Kidney epithelial cell (primary cell): ENCODE measurements at places on chromosomes 2 and 18. TPM values are rescaled to one million over a fixed set of nuclear protein-coding genes. Genes with fewer than 3 reads are reported as not detected.

GRCh38 chr18:26190506-26190905, 35.7 kb upstream of the TAF4B start:
- no peak for DNase-seq

LRP2 gene
- total RNA-seq = 0.21 and 1.4 TPM in 2 replicates

DNA sequence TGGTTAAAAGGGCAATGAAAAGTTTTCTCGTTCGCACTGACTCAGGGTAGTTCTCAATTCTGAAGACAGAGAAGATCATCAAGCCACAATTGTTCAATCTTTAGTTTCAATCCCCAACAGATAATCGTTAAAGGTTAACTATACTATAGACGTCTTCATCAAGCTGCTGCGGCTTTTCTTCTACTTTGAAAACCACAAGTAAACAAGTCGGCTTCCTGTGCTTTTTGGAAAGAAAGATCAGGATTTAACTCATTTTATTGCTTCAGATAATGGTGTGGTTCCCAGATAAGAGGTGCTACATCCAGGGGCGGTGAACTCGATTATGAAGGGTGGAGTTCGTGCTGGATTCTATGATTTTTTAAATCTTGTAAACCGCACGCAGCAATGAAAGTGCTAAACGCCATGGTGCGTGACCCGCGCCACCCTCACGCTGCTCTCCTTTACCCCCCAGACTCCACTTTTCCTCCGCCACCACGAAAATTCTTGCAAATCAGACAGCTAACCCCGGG, 545 bp upstream of the CDCA7 start:
- DNase-seq = no peak

GRCh38 chr2:162256591-162256991, 13.3 kb upstream of the FAP start:
- no peak for DNase-seq

DNAJC10 gene
- total RNA-seq = 157 and 171 TPM in 2 replicates

CPO gene
- not detected in 2 replicates for total RNA-seq

DNA sequence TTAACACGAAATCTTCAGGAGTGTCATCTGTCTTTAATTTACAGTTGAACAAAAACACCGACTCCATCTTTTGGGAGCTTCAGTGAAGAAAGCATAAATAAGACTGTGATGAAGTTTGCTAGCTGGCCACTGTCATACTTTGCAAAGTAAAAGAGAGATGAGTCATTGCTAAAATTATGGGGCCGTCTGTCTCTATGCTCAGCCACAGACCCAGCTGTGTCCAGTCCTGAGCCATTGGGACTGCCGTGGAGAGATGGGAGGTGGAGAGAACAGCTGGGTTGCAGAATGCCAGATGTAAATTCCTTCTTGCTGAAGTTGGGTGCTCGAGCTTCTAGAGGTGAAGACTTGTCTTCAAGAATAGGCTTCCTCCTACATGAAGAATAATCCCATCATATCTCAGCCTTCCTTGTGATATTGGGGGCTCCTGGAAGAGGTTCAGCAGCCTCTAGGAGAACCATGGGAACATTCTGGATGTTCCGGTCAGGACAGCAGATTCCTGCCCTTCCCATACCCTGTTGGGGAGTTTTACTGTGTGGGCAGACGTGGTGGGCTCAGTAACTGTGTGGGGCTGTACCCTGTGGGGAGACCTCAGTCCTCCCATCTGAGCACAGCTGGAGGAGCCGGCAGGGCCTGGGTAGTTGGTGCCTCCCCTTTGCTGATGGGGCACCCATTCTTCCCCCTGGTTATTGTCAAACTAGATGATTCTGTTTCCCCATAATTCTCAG, 71.1 kb downstream of the LDLRAD4 start:
- DNase-seq = no peak
